ENCODE measurements at places on chromosomes 6 and 20.

- DNase-seq: no peak
Measured at GRCh38 chr20:52034581-52034980, 157.0 kb downstream of the ZFP64 start.

DNA sequence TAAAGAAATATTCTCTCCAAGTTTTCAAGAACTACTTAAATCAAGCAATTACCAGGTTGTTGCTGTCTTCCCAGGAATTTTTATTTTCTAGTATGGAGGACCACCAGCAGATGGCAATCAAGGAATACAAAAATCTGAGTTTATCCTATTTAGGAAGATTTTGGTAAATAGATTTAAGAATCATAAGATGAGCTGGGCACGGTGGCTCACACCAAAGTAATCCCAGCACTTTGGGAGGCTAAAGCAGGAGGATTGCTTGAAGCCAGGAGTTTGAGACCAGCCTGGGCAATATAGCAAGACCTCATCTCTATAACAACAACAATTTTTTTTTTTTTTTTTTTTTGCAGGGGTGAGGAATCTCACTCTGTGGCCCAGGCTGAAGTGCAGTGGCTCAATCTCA lies 19.3 kb upstream of the SEC63 start:
- no peak for DNase-seq

DNA sequence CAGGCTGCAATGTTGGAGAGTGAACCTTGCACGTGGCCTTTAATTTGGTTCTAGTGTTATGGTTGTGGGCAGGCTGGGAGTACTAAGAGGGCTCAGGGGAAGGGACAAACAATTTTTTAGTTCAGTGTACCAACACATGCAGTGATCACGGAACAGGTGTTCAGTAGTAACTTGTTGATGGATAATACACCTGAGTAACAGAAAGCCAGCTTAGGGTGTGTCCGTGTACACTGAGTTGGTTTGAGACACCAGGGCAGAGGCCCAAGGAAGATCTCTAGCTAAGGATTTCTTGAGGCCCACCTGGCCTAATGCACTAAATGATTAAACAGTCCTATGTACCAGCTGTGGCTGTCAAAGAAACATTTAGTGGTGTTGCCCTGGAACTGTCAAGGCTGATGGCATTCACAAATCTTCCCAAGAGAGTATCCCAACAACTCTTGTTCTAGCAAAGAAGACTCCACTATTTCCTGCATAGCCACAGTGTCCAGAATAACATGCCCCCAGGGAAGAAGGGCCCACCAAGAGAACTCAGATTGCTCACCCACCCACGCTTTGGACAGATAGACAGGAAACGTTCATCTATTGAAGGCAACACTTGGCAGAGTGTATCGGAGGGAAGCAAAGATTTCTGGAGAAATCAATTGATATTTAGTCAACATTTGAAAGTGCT lies 60.0 kb downstream of the CD83 start:
- no peak for DNase-seq

- no peak for DNase-seq
Measured at GRCh38 chr6:163331245-163331644, 83.3 kb upstream of the QKI start.

GRCh38 chr6:170497841-170498301 lies 55.2 kb downstream of the PSMB1 start:
- no peak for DNase-seq

DNA sequence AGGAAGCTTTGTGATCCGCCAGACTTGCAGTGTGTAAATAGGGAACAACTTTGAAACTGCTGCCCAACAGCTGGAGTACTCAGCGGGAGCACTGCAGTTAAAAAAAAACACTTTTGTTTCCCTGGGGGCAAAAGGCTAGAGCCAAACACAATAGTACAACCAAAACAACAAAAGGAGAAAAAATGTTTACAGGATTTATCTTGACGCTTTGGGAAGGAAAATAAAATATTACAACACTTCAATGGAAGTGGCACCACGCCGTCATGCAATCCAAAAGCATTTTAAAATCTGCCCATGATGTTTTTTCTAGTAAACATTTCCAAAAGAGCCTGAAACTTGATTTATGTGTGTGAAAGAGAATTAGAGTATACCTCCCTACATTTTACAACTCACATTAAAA lies 26.0 kb downstream of the PTPRK start:
- DNase-seq: no peak

GRCh38 chr6:76790045-76790796 lies 673.1 kb downstream of the HTR1B start:
- no peak for DNase-seq

DNA sequence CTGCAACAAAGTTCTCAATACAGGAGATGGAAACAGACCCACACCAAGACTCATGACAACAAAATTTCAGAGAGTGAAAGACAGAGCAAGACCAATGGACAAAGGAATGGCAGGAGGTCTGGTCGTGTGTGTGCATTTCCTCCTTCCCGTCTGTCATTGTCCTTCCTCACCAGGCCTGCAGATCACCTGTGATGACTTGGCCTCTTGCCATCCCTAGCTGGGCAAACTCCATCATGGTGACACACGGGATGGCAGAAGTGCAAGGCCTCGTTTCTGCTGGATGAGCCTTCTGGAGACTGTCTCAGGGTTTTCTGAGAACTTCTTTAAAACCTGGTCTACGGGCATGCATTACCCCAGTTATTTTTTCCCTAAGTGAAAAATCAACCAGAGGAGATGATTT lies 49.2 kb downstream of the RPP21 start:
- no peak for DNase-seq

- no peak for DNase-seq
Measured at GRCh38 chr6:4800662-4801061, 24.5 kb downstream of the CDYL start.

DNA sequence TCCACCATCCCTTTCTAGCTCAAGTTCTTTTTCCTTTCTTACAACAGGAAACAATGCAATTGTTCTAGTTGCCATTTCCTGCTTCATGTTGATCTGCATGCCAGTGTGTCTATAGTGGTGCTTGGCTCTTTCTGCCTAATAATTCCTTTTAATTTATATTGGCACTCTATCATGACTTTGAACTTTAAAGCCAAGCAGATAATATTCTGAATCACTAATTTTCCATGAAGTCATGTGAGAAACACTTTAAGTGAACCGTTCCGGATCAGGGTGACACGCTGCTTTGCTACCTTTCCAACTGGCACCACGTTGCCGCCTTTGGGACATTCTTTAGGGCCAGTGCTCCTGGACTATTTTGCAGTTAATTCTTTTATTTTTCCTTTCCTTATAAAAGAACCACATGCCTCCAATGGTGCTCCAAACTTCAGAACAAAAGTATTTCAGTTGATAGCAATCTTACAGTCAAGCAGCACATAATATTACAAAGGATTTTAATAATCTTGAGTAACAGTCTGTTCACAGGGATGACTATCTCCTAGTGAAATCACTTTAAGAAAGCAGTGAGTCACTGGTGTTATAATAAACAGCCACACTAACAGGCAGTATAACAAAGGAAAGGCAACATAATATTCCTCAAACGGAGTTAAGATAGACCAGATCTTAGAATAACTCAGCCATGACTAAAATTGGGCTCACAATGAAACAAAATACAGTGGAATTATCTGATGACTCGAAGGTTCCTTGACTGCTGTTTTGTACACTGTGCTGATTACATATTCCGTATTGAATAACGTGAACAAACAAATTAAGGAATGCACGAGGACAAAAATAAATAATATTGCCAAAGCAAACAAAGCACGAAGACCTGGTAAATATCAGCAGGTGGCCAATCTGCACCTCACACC lies 19.0 kb upstream of the BLOC1S5 start:
- no peak for DNase-seq

DNA sequence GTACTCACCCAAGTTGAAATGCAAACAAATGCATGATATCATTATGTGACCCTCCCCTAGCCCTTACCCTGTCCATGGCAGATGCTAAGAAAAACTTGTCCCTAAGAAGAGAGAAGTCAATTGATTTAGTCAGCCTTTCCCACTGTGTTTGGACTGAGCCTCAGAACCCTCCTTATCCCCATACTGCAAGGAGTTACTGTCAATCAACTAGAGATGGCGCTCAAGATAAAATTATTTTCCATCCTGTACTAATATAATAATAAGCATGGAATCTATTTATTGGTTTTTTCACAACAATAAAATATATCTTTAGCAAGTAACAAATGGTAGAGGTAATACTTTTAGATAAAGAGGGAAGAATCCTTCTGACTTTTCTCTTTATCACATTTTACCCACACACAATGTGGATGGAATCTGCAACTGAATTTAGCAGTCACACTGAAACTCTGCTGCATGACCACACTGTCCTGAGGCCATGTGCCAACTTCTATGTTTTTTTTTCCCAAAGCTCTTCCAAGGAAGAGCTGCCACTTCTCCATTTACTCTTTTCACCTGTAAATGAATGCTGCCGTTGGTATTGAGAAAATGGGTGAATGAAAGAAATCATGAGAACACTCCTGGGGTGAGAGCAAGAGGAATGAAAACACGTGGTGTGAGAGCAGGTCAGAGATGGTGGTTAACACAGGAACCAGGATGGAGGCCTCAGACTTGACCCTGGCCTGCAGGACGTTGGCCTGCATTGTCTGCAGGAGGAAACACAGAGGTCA lies 10.5 kb downstream of the NT5E start:
- DNase-seq: no peak

DNA sequence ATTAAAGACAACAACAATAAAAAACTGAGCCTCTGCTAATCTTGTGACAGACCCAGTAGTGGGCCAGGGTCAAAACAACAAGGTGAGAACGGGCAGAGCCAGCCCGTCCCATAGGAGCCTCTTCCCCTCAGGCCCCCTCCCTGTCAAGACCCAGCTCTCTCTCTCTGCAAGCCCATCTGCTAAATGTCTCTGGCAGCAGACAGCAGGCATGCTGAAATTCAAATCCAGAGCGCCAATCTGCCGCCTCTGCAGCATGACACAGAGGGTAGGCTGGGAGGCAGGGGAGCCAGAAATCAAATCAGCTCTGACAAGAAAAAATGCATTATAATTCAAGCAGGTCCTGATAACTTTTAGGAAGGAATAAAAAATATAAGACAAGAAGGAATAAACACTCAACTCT lies 26.3 kb downstream of the METTL24 start:
- no peak for DNase-seq

DNA sequence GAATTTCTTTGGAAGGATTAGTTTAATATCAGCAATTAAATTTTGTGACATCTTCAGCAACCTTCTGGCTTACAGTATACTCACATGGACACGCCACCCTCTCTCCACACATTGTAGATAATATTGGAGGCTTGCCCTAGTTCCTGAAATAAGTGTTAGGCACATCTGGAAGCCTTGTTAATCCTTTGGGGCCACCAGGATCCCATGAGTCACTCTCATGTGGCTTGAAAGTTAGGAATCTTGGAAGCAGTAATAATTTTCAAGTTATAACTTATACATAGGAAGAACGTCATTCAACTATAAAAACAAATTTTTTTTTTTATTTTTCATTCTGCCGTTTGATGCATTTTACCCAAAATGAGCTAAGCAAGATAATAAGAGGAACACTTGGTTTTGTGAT lies 20.5 kb downstream of the LAMA4 start:
- DNase-seq: no peak

DNA sequence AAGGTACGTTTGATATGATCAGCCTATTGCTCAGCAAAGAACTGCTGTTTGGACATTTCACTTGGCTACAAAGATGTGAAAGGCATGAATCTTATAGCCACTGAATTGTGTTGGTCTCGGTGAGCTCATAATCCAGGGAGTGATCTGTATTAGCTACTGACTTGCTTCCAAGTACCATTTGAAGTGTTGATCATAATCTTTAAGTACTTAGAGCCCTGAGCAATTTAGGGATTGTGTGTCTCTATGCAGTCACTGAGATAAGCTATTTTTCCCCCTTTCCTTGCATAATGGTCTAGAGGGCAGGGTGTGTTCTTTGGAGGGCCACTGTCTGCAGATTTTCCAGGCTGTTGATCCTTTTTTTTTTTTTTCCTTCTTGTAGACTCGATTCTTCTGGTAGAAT lies 393.6 kb downstream of the ESR1 start:
- no peak for DNase-seq

DNA sequence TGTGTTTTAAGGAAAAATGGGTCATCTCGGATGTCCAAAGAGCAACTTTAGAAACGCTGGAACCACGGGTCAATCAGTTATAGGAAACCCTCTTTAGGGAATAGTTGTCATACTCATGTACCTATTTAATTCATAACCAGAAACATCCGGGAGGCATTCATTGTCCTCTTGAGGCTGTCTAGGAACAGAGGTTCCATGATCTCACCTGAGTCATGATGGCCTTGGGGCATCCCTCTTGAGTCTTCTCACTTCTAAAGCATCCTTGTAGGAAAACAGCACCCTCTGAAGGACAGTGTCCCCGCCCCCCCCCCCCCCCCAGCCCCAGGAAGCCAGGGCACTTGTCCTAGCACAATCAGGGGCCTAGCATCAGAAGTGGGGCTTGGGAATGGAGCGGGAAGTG lies 46.3 kb upstream of the CDH4 start:
- DNase-seq: no peak

DNA sequence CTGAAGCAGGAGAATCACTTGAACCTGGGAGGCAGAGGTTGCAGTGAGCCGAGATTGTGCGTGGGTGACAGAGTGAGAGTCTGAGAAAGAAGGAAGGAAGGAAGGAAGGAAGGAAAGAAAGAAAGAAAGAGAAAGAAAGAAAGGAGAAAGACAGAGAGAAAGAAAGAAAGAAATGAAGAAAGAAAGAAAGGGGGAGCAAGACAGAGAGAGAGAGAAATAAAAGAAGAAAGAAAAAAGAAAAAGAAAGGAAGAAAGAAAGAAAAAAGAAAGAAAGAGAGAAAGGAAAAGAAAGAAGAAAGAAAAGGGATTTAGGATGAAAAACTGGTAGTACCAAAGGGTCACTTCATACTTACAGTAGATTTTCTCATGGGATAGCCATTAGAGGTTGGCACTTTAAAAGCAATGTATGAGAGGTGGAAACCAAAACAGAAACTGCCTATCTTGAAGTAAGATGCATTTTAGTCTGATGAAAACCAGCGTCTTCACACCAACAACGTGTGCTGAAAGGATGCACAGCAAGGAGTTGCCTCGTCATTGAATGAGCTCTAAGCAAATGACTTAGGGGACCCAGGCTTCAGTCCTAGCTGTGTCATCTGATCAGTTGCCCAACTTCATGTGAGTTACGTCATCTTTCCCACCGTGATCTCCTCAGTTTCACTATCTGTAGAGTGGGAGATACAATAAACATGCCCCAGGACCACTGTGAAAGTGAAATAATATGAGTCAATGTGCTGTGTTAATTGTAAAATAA lies 133.9 kb upstream of the NEDD9 start:
- peak; percentile 32 for DNase-seq

- DNase-seq: no peak
Measured at GRCh38 chr20:20530428-20531151, 162.7 kb downstream of the INSM1 start.

DNA sequence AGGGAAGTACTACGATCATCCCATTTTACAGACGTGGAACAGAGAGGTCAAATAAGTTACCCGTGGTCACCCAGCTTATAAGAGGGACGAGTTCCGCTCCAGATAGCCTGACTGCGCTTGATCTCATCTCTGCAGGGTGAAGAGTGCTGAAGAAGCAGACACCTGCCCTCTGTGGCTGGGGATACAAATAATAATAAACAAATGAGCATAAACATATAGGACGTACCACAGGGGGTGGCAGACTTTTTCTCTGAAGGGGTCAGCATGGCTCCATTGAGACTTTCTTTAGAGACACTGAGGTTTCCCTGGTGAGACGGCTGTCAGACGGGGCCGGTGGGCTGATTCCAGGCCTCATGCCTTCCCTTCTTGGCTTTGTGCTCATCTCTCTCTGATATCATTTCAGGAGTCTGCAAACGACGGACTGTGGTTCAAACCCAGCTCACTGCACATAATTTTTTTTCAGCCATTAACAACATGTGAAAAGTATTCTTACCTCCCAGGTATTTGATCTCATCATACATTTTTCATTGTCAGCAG lies 47.1 kb downstream of the IRF4 start:
- no peak for DNase-seq

- no peak for DNase-seq
Measured at GRCh38 chr6:88124925-88125557, 41.1 kb downstream of the CNR1 start.

Data from stimulated activated CD8-positive, alpha-beta memory T cell treated with anti-CD3 and anti-CD28 coated beads, Interleukin-15, amount 100 ng/mL, for 48 hours (primary cell).